Activated gamma-delta T cell treated with Interleukin-2 at 50 U/mL for 16 hours (primary cell): ENCODE measurements at places on chromosomes 2 and 18.

- DNase-seq: no peak
Observed at GRCh38 chr2:135299165-135299564, 231.9 kb downstream of the ZRANB3 start.

DNA sequence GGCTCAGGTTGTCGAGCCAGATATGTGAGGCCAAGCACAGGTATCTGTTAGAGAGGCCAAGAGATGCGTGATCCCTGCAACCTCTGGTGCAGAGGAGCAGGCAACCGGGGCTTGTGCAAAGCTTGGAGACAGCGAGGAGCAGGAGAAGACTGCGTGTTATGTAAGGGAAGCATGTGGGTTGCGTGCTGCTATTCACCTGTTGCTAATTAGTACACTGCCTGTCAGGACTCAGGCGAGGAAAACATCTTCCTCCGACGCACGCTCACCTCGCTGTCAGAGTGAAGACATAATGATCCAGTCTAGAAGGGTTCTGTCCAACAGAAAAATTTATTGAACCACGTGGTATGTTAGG is 102.5 kb downstream of the HNRNPLL start:
- no peak for DNase-seq

DNA sequence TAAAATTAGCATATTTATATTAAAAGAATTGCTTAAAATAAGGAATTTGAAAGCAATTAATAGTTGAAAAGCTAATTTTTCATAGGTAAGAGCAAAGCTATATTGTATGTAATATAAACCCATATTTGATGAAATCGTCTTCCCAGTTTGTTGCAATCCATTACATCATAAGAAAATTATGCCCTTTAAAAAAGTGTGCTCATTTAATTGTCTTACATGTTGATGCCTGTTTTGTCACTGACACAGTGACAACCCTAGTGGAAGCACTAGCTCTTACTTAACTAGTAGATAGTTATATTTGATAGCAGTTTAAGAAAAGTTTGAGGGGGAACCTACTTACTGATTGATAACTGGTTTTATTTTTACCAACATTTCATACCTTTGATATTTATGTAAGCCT is 30.0 kb upstream of the IL18RAP start:
- DNase-seq: no peak

DNA sequence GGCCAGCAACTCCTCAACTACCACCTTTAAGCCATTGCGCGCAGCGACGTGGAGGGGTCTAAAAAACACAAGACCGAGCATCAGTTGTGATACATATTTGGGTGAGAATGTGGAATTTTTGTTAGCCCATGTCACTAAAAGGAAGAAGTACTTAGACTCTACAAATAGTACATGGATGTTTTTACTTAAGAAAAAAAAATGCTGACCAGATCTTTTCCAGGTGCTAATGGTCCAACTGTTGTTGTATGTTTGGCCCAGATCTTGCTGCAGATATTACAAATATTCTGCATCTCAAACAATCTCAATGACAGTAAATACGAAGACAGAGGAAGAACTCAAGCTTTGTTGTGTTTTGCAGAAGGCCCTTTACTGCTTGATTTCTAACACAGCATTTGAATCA is 67.1 kb upstream of the PGAP1 start:
- no peak for DNase-seq

DNA sequence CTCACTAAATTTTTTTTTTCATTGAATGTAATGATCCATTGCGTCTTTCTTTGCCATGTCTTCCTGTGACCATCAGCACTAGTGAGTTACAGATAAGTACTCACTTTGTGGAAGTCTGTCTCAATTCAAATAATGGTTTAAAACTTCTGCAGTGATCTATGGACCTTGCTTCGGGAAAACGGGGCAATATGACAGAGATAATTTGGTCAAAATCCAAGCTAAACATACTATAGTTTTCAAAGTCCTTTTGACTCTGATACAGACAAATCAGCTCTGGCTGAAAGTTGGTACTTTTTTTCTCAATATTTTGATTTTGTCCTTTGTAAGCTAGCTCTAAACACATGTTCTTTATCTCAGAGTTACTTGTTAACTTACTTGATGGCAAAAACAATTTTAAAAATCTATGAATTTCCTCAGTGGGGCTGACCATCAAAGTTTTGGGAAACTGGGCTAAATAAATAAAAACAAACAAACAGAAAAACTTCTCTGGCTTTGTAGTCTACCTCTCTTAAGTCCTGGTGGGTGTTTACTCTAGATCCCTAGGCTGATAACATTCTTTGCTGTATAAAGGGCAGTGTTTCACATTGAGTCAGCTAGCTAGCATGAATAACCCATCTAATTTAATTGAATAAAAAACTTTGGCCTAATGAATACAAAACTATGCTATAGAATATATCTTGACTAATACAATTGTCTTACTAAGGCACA is 327.6 kb downstream of the RDH14 start:
- DNase-seq: no peak

DNA sequence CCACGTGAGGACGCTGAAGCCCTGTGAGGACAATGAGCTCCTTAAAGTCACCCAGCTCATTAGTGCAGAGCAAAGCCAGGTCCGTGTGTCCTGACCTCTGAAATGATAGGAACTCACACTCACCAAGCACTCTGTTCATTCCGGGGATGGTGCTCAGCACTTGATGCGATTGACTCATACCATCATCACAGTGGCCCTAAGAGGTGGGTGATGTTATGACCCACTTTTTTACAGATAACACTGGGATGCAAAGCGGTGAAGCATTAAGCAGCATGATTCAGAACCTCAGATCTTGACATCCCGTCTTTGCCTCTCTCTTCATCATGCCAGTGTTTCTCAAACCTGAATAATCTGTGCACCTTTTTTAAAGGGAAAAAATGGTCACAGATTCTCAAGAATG is 234.8 kb downstream of the ALPK2 start:
- DNase-seq: no peak

GRCh38 chr18:38981389-38981788 is 1415.8 kb upstream of the CELF4 start:
- DNase-seq: no peak

GRCh38 chr2:197251576-197251975 is 59.0 kb downstream of the ANKRD44 start:
- no peak for DNase-seq

DNA sequence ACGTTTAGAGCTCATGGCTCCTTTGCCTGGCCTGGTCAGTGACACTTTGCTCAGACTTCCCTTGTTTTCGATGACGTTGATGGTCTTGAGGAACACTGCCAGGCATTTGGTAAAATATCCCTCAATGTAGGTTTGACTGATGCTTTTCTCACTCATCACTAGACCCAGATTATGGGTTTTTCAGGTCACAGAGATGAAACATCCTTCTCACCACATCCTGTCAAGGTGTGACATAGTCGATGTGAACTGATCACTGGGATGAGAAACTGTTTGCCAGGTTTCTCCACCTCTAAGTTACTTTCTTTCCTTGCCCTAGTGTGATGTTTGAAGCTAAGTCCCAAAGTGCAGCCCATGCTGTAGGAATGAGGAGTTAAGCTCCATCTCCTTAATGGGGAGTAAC is 81.5 kb downstream of the AFF3 start:
- DNase-seq: no peak

DNA sequence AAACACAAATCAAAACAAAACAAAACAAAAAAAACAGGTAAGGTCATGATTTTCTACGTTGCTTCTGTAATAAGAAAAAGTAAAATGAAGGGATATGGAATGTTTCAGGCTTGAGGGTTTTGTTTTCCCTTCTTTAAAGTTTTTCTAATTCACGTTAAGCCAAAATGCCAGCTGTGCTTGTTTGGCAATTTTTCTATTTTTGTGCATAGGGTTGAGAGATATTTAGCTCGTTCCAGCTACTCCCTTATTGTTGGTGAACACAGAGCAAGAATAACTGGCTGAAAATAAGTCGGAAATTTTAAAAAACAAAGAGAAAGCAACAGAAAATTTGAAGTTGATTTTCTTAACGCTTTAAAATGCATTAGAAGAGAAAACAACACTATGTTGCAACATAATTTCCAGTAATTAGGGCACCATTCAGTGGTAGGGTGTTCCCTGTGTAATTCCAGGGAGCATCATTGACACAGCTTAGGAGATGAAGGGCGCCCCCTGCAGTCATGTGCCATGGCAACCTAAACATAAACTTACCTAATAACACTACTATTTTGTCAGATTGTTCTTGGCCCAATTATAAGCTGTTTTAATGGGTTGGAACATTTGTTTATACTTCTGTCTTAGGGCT is 99.5 kb downstream of the DTNA start:
- no peak for DNase-seq

DNA sequence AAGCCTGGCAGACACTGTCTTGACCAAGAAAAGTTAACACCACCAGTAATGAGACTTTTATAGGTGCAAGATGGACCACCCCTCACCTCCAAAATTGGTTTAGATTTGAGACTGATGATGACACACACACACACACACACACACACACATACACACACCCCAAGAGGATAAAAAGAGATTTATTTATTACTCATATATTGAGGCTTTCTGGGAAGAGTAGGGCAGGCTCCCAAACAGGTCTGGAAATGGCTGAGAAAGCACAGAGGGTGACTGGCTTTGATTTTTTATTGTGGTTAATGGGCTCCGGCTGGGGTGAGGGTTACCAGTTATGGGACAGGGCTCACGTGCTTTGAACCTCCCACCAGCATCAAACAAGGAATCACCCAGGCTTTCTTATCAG is 54.2 kb upstream of the ADAM23 start:
- DNase-seq: no peak

DNA sequence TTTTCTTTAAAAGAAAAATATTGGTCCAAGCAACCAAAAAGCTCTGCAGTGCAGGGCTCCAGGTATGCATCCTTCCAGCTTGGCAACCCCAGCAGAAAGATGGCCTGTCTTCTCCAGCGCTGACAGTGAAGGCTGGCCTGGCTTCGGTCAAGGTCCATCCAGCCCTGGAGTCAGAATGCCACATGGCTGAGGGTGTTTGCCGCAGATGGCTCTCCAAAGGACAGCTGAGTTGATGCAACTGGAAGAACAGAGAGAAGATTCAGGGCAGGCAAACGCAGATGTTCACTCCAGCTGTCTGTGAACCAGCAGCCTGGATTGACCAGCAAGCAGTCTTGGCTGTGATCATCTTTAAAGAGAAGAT is 51.4 kb downstream of the MARCO start:
- no peak for DNase-seq

DNA sequence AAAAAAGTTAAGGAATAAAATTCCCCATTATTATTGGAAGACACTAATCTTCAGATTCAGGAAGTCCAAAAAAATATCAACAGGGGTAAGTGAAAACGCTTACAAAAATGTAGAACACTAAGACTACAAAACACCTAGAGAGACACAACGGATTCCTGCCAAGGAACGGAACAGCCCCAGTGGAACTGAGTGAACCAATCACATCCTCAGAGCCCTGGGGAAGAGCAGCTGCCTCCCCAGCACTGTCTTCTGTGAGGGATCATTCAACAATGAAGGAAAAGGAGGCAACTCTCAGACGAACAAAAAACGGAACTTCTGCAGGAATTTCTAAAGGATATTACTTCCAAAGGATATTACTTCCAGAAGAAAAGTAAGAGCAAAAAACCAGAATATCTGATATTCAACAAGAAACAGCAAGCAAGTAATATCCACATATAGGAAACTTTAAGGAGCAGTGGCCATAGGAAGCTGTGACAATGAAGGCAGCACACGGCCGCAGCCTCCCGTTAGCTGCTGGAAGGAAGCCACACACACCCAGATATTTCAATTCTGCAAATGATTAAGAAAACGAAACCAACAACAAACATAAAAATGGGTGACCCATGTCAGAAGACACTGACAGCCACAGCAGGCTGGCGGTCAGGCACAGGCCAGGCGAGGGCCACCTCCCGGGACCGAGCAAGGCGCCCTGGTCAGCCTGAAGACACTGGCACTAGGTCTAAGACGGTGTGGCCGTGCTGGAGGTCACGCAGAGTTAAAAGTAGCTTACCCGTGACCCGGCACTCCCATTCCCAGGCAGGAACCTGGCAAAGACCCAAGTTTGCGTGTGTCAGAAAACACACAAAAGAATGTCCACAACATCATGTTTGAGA is 81.8 kb downstream of the HDAC4 start:
- no peak for DNase-seq

- no peak for DNase-seq
Observed at GRCh38 chr2:236061899-236062298, 106.3 kb downstream of the GBX2 start.

GRCh38 chr18:8300751-8301410 is 308.4 kb upstream of the RAB12 start:
- no peak for DNase-seq

- DNase-seq: no peak
Observed at GRCh38 chr2:218152777-218153176, 14.0 kb downstream of the CXCR1 start.

DNA sequence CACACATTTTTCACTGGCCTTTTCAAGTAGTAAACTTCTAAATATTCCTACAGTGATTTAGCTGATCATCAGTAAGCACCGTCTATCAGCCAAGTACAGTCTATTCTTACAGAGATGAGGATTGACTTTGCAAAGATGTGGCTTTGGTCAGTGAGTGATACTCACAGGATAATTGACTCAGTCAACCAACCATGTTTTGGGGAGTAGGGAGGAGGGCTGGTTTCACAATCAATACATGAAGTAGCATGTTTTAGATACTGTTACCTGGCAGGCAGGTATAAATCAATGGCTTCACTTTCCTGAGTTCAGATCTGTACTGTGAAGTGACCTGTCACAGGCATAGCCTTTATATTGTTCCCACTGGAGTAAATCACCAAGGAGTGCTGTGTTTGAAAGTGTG is 27.2 kb downstream of the OSBPL6 start:
- DNase-seq: no peak

- DNase-seq: no peak
Observed at GRCh38 chr18:39681061-39681460, 2115.5 kb upstream of the CELF4 start.

GRCh38 chr2:124027182-124027581 is 2.1 kb downstream of the CNTNAP5 start:
- no peak for DNase-seq

GRCh38 chr2:27647289-27647688 is 16.1 kb downstream of the SUPT7L start:
- no peak for DNase-seq

DNA sequence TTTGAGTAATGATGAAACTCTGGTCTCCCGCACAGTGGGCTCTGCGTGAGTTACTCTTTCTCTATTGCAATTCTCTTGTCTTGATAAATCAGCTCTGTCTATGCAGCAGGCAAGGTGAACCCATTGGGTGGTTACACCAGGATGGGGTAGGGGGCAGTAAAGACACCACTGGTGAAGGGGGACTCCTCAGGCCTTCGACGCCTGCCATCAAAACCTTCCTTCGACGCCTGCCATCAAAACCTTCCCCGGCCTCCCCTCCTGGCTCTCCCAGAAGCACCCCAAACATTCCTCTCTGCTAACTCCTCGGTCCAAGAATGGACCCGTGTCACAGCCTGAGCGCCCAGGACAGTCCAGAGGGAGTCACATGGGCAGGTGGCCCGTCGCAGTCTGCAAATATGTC is 4.8 kb upstream of the STARD7 start:
- no peak for DNase-seq
